ENCODE measurements at places on chromosomes 1 and 21. TPM values are rescaled to one million over a fixed set of nuclear protein-coding genes. Genes with fewer than 3 reads are reported as not detected.

OR14K1 gene
- not detected for total RNA-seq

FCRL2 gene
- not detected for total RNA-seq

FAM43B gene
- not detected for total RNA-seq

PLA2G2D gene
- total RNA-seq = not detected

KRTAP10-2 gene
- not detected for total RNA-seq

DNA sequence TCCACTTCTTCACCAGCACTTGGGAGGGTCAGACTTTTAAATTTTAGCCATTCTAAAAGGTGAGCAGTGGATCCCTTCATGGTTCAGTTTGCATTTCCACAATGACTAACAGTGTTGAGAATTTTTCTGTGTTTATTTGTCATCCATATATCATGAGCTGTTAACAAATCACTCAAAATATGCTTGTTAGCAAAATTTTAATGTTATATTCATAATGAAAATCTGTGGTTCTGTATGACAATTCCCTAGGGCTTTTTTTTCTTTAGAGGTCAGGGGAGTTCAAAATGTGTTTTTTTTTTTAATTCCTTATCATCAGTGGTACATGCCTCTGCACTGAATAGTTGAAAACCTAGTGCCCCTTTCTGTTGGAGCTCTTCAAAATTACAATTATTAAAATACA, 682.2 kb upstream of the ADGRL2 start:
- DNase-seq = no peak

DNA sequence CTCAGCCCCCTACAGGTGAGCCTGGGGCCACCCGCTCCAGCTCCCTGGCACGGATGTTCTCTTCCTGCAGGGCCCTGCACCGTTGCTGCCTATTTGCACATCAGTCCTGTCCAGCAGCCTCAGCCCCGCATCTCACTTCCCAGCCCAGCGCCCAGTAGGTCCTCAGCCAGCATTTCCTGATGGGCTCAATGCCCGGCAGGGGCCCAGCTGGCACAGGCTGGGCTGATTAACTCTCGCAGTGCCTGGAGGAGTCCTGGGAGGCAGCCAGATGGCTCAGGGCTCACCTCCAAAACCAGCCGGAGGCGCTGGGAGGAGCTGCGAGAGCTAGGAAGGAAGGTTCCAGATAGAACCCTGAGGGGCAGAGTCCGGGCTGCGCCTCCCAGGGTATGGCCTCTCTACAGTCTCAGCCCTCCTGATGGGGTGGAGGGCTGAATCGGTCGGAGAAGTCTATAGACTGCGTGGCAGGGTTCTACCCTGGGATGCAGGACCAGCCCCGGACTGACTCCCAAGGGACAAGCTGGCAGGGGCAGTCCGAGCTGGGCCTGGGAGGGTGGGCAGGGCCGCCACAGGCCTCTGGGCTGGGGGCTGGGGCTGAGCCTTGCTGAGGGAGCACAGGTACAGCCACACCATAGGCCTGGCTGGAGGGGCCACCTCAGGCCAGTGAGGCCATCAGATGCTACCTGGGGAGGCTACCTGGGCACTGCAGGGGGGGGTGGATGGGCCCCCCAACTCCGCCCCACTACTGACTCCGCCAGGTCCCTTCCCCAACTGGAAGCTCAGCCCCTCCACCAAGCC, 19.2 kb upstream of the CLSTN1 start:
- peak; percentile 87 for DNase-seq

- DNase-seq = no peak
These were observed 12.8 kb upstream of the IFI44L start for GRCh38 chr1:78607334-78607927.

DNA sequence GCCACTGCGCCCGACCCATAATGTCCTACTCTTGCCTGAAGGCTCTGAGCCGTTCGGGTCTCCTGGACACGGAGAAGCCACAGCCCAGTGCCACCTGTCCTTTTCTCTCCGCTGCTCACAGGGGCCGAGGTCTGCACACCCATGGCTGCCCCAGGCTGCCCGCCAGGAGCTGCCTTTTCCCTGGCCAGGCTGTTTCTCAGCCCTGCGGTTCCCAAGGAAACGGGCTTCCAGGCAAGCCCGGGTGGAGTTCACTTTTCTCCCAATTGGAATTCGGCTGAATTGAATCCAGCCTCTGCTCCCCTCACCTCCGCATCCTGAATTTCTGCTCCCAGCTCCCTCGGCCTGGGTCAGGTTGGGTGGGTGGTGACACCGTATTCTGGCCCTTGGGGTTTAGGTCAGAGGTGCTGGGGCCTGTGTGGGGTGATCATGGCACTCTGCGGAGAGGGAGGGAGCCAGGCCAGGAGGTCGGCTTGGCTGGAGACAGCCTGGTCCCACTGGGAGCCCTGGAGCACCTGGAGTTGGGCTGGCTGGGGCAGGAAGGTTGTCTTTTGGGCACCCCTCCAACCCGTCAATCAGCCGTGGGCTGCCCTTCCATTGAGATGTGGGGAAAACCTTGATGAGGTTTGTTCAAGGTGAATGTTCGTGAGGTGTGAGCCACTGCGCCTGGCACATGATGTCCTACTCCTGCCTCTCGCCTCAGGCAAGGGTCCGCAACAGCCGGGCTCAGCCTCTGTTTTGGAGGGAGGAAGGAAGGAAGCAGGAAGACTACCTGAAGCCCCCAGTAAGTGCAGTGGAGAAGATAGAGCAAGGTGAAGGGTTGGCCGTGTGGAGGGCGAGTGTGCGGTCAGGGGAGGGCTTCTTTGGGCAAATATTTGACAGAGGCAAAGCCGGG, 25.1 kb downstream of the RRP1 start:
- DNase-seq = no peak

DNA sequence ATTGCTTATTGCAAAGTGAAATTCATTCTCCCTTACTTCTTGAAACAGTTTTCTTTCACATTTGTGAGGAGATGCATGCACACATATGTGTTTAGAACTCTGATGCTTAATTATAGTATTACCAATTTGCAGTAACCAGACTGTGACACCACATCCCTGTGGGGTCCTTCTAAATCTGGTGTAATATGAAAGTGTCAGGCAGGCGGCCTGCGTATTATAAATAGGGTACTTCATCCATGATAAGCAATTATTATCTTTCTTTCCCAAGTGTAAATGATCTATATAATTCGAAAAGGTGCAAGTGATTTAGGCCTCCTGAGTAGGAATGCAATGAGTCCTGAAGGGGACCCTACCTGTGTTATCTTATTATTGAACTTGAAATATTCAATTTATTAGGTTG, 876 bp downstream of the EFCAB7 start:
- DNase-seq = no peak

DNA sequence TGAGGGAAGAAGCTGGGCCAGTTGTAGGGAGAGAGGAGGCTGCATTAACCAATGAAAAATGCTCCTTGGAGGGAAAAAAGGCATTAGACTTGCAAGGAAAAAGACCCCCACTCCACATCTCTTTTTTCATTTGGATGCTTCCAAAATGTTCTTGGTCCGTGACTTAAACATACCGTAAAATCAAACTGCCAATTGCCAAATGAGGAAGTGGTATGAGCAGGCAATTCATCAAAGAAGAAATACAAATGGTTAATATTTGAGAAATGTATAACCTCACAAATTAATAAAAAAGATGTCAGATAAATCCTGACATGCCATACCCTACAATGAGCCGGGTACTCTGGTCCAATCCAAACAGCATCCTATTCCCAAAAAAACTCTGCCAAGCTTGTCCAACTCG, 30.6 kb downstream of the KANK4 start:
- no peak for DNase-seq

GRCh38 chr1:67118191-67118590, 16.6 kb downstream of the C1orf141 start:
- no peak for DNase-seq

DNA sequence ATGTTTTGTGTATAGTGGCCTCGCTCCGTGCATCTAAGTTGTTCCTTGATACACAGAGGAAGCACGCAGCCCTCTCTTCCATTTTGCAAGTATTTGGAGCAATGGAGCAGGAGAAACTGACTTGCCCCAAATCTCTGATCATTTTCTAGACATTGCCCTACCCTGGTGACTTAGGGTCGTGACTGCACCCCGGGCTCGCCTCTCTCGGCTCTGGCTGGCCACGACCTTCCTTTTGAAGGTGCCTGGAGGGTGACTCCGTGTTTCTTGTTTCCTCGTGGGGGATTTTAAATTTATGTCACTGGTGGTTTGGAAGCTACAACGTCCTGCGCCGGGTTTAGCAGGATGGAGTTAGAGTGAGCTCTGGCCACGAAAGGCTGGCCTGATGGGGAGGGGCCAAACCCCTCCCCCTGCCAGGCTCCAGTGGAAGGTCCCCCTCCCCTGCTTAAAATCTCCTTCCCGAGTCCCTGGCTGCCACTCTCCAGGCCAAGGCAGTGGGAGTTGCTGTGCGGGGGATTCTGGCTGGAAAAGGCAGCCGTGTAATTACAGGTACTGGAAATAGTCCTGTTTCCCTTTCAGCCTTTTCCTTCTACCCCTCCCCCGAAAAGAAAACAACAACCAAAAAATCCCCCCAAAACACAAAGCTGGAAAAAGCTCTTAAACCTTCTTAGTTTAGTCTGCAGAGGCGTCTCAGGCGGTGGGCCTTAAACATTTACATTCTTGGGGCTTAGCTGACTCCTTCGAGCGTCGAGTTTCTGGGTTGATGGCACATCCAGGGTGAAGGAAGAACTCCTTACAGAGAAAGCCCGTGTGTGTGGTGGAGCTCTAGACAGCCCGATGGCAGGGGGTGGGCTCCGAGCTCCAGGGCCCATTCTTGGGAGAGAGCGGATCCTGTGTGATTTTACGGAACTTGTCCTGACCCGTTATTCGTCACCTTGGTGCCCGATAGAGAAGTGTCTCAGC, 28.1 kb downstream of the SPSB1 start:
- DNase-seq = no peak

DNA sequence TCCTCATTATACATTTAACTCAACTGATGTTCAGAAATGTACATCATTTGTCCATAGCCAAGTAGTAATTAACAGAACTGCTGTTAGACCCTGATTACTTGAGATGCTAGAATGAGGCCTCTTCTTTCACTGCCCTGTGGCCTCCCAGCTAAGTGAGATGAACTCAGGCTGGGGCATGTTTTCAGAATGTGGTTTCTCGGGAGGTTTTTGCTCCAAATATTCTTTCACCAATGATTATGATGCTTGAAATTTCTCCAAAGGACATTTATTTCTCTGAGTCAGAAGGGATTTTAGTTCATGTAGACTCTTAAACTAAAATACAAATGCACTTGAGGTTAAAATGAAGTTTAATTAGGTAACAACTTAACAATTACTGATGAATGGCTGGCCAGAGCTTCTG, 34.6 kb upstream of the ADAMTS5 start:
- DNase-seq = no peak

DNA sequence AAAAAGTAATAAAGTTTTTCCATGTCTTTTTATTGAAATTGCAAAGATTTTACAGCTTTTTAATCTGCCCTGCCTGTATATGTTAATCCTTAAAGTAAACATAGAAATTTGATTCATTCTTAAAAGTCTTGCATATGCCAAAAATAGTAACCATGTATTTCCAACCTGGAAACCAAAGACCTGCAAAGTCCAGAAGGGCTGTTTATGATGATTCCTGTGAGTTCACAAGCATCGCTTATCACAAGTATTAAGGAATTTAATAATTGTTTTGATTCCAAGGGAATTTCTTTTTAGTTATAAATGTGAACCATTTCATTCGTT, 199.1 kb downstream of the PTPRC start:
- DNase-seq = no peak

DNA sequence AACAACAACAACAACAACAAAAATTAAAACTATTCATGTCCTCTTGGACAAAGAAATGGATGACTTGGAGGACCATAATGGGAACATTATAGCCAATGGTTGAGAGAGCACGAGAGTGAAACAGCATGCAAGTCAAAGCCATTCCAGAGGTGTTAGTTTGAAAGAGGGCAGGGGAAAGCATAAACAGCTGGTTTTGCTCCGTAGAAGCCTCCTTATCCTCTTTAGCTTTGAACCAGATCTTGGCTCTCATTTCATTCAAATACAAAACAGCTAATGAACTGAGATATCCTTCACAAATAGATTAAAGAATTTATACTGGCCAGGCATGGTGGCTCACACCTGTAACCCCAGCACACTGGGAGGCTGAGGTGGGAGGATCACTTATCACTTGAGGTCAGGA, 8.7 kb upstream of the SMG7 start:
- DNase-seq = no peak

GRCh38 chr1:201603613-201604232, 64.8 kb downstream of the NAV1 start:
- peak; percentile 79 for DNase-seq

DNA sequence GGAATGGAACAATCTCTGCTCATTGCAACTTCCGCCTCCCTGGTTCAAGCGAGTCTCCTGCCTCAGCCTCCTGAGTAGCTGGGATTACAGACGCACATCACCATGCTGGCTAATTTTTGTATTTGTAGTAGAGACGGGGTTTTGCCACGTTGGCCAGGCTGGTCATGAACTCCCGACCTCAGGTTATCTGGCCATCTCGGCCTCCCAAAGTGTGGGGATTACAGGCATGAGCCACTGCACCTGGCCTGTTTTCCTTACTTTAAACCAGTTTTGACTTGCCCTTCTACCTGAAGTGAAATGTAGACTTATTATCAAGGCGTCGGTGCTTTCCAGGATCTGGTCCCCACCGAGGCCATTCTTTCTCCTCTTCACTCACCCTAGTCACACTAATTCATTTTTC, 141.8 kb downstream of the DYRK1A start:
- no peak for DNase-seq

DNA sequence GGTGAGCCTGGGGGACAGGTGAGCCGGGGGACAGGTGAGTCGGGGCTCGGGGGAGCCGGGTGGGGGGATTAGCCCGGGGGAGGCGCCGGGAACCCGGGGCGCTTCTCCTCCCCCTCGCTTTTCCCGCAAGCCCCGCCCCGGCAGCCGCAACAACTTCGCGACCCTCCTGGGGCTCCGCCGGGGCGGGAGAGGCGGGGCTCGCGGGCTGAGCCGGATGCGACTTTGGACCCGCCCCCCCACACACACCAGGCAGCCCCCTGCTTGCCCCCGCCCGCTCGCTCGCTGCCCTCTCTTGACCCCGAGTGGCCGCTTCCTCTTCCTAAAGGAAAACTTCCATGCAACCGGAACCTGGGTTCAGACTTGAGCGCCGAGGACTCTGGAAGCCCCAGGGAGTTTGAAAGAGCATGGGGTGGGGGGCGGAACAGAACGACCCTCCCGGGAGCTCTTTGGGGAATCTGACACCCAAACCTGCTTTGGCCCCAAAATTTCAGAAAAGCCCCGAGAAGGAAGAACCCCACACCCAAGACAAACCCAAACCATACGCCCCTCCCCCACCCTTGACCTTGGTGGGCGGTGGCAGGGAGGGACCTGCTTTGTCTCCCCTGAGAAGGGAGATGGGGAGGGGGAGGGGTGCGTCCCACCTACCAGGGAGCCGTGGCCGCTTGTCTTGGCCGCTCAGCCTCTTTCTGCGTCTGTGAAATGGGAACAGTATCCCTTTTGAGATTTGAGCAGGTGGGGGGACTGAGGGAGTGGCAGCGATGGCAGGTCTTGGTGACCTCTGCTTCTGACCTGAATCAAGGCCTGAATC, 550 bp downstream of the ARHGEF16 start:
- DNase-seq = no peak

Measured in MG63 (cell line).